ENCODE measurements at places on chromosomes 4 and X. TPM values are rescaled to one million over a fixed set of nuclear protein-coding genes. Genes with fewer than 3 reads are reported as not detected.

ANK2 gene
- 41.4 TPM for total RNA-seq

PNMA6A gene
- 0.34 TPM for total RNA-seq

NDP gene
- total RNA-seq: not detected

TMEM35A gene
- total RNA-seq: 0.85 TPM

DNA sequence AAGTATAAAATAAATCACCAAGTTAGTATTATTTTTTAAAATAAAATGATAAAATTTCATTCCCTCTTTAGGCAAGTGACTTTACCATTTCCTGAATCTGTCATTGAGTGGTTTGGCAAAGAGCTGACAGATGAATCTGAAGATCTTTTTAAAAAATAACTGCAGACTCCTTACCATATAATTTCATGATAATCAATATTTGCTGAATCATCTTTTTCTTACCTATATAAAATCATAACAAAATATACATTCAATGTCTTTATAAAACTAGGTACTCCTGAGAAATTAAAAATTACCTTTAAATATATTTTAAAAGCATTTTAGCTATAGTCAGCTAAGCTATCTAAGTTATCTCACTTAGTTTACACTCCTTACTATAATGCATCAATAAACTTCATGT lies 17.2 kb downstream of the ANXA10 start:
- no peak for DNase-seq

DNA sequence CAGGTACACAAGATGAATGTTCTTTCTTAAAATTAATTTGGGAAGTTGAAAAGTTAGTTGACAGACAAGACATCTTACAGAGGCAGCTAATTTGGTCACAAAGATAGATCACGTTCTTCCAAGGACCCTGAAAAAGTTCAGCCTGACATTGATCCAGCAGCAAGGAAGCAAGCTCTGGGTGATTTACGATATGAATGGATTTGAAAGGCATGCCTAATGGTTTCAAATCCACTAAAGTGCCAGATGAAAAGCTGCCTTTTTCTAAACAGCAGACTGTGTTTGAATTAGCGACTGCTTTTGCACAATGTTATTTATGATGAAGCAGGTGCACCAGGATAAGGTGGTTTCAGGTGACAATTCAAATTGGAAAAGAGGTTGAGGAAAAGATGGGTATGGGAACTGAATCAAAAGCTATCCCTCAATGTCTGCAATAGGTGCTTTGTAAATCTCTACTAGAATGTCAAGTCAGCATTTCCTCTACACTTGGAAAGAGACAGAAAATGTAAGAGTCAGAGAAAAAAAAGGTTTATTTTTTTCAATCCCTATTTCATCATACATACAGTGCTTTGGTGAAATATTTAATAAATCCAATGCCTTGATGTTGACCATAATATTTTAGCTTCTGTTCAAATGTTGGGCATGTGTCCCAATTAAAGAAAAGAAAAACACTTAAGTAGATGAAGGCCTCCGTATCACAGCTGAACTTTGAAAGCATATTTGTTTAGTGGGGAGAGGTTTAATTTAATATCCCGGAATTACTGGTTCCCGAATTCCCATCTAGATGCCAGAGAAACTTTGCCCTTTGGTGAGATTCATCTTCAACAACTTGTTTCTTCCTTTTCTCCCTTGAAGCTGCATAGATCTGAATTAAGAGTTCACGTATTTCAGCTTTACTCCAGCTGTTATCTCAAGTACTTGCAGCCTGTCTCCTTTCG lies 6.0 kb downstream of the RASGEF1B start:
- no peak for DNase-seq

- no peak for DNase-seq
Measured at GRCh38 chrX:530726-531610, 99.6 kb upstream of the SHOX start.

GRCh38 chr4:3834186-3834662 lies 68.0 kb downstream of the ADRA2C start:
- DNase-seq: no peak

DNA sequence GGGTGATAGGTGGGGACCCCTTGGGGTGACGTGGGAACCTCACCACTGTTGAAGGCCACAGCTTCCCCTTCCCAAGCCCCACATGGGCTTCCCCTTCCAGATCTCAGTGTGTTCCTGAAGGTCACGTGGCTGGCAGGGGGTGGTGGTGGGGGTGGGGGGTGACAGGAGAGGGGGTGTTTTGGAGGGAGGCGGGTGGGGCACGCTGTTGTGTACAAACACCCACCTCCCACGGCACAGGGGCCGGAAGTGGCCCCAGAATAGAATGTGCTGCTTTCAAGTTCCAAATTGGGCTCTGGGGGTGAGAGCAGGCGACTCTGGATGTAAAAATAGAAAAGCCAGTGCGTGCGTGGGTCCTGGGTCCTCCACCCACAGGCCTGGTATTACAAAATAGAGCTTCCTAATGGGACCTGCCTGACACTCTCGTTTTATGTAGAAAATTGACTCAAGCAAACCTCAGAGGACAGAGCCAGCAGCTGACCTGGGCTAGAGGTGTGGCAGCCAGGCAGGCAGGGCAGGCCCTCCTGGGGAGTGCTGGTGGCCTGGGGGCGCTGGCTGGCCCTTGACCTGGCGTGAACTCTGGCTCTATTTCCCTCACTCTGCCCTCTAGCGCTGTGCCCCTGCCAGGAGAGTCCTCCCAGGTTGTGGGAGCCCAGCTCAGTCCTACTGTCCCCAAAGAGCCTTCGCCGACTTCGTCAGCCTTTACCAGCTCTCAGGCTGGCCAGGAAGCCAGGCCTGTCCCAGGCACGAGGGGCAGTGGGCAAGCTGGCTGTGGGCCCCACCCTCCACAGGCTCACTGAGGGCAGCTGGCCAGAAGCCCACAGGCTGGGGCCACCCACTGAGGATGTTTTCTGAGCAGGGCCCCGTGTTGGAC lies 5.4 kb upstream of the SH3BP2 start:
- no peak for DNase-seq

GRCh38 chr4:37889849-37890800 lies 759 bp upstream of the TBC1D1 start:
- peak; percentile 30 for DNase-seq

DNA sequence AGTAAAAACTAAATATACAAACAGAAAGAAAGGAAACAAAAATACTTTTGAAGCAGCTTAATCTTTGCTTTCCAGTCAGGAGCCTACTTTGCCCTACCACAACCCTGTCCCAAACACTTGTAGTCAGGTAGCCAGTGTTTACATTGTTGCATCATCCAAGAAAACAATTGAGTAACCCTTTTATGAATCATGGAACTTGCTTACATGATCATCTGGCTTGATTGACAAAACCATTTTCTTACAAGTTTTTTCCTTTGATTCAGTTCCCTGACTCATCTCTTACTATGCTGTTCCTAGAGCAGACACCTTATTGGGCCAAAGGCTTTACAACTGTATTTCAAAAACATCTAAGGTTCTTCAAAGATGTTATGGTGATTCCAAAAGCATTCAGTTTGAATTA lies 740.1 kb downstream of the KLHL13 start:
- no peak for DNase-seq
